ENCODE measurements at places on chromosomes 7 and 10.

- no peak for DNase-seq
These were observed 301.3 kb upstream of the BMPER start for GRCh38 chr7:33604056-33604455.

GRCh38 chr7:26179826-26180497 is 20.6 kb downstream of the HNRNPA2B1 start:
- DNase-seq: no peak

- DNase-seq: no peak
These were observed 34.3 kb upstream of the TMEM26 start for GRCh38 chr10:61487506-61487905.

- no peak for DNase-seq
These were observed 24.3 kb downstream of the AP5Z1 start for GRCh38 chr7:4799508-4800268.

GRCh38 chr7:33762151-33762910 is 143.0 kb upstream of the BMPER start:
- no peak for DNase-seq

DNA sequence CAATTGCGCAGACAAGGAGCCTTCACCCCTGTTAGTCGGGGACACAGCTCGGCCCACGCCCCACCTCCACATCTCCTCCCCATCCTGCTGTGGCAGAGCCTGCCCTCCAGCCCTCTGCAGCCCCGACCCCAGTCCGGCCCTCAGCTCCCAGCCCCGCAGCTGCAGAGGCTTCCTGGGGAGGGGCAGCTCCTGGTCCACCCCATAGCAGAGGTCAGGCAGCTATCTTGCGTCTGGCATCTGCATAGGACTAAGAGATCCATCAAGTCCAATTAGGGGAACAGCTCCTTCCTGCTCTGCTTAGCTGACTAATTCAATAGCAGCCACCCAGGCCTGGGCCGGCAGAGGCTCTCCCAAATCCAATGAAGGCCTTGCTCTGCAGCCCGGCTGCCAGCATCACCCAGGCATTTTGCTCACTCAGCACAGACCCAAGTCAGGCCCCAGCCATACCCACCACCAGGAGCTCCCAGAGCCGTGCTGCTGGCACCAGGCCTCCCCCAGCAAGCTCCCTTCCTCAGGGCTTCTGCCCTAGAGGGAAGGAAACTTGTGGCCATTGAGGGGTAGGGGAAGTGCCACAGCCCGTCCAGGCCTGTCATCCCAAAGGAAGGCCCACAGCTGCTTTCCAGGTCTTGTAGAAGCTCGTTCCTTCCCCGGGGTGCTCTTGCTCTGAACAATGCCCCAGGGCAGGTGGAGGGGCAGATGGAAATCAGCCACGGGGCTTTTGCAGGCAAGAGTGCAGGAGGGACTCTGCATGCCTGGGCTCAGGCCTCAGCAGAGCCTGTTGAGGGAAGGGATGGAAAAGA is 106.2 kb upstream of the RET start:
- DNase-seq: no peak

GRCh38 chr10:88291289-88292184 is 291.6 kb downstream of the RNLS start:
- no peak for DNase-seq

GRCh38 chr7:34982371-34983019 is 54.8 kb downstream of the DPY19L1 start:
- no peak for DNase-seq

- no peak for DNase-seq
These were observed 22.8 kb upstream of the ORC5 start for GRCh38 chr7:104230606-104231005.

GRCh38 chr7:158827411-158828132 is 1.7 kb downstream of the ESYT2 start:
- peak; percentile 45 for DNase-seq

GRCh38 chr10:30364345-30365268 is 15.5 kb upstream of the MTPAP start:
- DNase-seq: no peak

GRCh38 chr7:44824894-44825526 is 22.9 kb downstream of the H2AZ2 start:
- no peak for DNase-seq

- no peak for DNase-seq
These were observed 2.8 kb downstream of the CALML5 start for GRCh38 chr10:5496261-5497250.

DNA sequence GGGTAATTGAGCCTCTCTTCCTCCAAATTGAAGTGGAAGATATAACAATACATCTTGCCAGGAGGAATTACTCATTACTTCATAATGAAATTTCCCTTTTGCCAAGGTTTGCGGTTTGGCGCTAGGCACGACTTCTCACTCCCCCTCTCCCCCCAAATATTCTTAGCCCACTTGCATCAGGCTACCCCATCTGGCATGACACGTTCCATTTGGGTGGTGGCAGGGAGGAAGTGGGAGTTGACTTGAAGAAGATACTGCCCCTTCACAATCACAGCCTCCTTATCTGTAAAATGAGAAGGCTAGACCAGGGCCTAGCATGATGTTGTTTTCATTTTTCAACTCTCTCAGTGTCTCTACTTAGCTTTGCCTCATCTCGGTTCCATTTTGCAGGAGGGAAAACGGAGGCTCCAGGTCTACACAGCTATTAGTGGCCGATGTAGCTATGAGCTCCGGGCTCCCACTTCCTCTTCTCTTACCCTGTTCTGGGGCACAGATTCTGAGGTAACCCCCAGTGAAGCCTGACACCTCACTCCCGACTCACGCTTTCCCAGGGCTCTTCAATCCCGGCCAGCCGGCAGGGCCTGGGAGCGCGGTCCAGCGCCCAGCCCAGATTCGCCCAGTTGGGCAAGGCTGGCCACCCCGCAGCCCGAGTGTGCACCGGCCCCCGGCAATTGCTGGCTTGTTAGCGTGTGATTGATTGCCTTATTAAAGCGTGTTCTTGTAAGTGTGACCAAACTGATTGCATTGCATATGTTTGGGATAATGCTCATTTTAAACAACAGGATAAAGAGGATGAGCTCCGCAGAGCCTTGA is 6.5 kb downstream of the EVX1 start:
- DNase-seq: no peak

DNA sequence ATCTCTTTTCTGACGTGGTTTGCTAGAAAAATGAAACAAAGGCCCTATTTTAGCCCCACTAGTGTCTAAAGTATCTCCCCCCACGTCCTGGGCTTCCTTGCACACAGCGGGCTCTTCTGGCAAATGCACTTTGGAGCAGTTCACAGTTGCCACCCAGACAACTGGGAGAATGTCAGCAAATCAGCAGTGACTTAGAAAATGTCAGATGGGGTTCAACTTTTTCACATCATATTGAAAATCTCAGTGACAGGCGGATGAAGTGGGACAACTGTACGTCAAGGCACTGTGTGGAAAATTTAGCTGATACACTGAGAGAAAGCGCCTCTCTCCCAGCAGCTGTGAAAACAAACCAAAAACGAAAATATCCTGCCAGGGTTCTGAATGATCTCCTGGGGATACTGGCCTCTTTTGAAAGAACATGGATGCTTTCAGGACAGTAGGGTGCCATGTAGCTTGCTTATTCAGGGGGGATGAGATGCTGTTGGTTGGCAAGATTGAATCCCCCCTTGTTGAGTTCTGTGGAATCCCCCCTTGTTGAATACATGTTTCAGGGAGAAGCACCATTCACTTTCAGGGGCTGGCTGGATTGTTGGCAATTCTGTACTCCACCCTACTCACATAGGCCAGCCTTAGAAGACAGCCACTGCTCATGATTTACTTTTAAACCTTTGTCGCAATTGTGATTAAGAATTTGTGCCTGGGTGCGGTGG is 372.8 kb upstream of the CELF2 start:
- DNase-seq: no peak

DNA sequence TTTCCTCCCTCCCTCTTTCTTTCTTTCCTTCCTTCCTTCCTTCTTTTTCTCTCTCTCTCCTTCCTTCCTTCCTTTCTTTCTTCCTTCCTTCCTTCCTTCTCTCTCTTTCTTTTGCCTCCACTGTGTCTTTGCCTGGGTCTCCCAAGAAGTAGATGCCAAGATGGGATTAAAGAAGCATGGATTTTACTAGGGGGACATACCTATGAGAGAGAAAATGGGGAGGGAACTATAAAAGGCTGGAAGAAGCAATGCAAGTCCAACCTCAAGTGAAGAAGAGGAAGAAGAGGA is 33.3 kb upstream of the CRTAC1 start:
- DNase-seq: no peak

- DNase-seq: no peak
These were observed 2.0 kb upstream of the ASB13 start for GRCh38 chr10:5668429-5668828.

- no peak for DNase-seq
These were observed 112.2 kb upstream of the RAB18 start for GRCh38 chr10:27391916-27392315.

DNA sequence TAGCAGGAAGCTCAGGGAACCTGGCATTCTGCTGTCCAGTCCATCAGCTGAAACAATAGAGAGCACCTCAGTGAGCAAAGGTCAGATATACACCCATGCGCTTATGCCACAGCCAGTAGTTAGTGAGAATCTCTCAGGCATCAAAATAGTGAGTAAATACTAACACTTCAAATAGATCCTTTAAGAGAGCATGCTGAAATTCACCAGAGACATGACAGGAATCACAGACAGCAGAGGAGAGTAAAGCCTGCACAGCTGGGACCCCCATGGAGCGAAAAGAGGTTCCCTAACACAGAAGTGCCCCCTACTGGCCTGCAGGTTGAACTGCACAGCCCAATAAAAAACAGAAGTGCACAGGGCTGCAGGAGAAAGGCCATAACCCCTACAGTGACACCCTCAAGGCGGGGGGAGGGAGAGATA is 57.6 kb upstream of the ANTXRL start:
- peak; percentile 16 for DNase-seq

- no peak for DNase-seq
These were observed 462.2 kb upstream of the MKI67 start for GRCh38 chr10:128588402-128588801.

- DNase-seq: no peak
These were observed 135.2 kb upstream of the PRSS1 start for GRCh38 chr7:142614116-142614515.

DNA sequence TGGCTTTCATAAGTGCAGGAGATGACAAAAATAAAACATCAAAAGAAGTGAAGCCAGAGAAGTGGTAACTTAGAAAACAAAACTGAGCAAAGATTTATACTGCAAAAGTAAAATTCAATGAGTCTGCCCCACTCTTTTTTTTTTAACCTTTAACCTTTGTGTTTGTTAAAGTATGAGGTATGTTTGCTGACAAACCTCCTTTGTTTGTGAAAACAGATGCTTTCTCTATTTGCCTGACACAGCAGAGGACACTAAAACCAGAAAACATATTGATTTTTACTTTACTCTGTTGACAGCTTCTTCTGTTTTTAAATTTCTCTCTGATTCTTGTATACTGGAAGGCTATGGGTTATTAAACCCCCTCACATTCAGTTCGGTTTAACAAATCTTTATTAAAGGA is 57.6 kb downstream of the SGMS1 start:
- no peak for DNase-seq

GRCh38 chr10:132387764-132388210 is 9.2 kb upstream of the PWWP2B start:
- peak; percentile 86 for DNase-seq

DNA sequence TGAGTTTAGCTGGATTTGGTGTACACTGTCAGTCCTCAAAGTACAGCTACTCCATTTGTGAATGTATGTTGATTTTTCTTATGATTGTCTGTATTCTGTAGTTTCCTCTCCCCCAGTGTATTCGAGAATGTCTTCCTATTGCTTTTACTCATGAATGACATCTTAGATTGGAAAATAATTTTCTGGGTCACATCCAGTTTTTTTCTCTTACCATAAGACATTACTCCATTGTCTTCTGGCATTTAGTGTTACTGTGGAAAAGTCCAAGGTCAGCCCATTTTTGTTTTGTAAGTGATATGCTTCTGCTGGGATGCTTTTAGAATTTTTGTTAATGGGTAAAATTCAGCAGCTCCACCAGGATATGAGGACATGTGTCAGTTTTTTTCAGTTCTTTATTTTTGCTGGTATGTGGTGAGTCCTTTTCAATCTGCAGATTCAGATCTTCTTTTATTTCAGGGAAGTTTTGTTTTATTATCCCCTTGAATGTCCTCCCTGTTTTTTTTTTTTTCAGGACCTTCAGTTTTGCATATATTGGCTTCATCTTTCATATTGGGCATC is 33.6 kb downstream of the WAC start:
- DNase-seq: no peak

GRCh38 chr7:73515178-73515577 is 6.9 kb downstream of the BAZ1B start:
- DNase-seq: no peak

GRCh38 chr10:103811463-103811862 is 43.9 kb downstream of the SH3PXD2A start:
- no peak for DNase-seq

GRCh38 chr7:127252778-127253280 is at the start of gene GRM8:
TSS of gene GRM8 (minus strand) at chr7:127252941.
- peak; percentile 36 for DNase-seq

- no peak for DNase-seq
These were observed 68.6 kb downstream of the CELF2 start for GRCh38 chr10:11086177-11086840.

DNA sequence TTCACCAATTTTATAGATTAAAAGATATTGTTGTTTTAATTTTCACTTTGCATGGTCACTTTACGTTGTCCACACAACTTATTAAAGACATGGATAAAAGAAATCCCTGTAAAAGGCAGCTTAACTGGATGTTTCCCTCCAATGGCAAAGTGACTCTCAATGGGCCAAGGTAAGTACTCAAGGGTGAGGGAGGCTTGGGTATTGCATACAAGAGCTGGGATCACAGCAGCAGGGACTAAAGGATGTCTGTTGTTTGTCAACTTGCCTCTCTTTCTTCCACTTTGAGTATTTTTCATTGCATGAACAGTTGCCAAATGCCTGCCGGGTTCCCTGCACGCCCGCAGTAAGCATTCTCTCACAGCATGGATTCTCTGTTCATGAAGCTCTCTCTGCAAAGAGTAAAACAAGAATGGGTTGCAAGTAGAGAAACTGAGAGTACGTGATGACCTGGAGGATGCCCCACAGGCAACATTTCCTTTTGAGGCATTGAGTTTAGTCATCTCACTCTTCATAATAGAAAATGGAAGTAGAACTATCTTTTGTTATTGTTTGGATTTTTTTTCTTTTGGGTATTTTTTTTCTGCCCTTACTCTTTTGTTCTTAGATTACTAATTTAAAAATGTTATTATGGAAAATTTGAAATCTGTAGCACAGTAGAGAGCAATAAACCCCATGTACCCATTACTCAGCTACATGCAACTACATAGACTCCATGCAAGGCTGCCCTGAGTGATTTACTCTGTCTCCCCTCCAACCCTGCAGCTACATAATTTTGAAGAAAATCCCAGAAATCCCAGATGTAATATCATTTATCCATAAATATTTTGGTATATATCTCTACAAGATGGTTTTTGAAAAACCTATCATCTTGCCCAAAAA is 26.3 kb downstream of the GPR141 start:
- DNase-seq: no peak
